ENCODE measurements at places on chromosomes 3 and 15.

DNA sequence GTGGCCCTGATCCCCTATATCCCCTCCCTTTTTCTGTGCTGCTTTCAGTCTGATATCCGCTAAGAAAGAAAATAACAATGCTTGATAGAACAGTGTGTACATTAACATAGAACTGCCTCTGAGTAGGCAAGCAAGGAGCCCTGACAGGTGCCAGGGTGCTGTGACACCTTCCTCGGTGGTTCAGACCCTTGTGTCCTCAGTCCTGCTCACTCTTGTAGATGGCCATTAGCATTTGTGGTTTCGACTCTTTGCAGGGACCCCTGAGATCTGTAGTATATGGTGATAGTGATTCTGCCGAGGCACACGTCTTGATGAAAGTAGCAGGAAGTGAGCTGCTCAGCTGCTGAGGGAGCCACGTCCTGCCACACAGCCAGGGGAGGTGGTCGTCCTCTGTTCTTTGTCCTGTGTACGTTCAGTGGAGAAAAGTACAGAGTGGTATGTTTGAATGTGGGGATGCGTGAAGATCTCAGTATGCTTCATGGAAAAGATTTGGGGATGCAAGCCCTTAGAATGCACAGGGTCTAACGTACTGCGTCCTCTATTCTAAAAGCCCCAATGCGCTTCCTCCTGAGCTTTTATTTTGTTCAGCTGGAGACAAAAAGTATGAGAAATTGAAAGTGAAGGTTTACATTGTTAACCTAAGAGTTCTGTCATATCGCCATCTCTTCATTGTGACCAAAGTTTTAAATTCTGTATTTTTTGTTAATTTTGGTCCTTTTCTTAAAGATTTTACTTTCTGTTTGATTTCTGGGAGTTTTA lies 35.4 kb downstream of the PXYLP1 start:
- no peak for DNase-seq

DNA sequence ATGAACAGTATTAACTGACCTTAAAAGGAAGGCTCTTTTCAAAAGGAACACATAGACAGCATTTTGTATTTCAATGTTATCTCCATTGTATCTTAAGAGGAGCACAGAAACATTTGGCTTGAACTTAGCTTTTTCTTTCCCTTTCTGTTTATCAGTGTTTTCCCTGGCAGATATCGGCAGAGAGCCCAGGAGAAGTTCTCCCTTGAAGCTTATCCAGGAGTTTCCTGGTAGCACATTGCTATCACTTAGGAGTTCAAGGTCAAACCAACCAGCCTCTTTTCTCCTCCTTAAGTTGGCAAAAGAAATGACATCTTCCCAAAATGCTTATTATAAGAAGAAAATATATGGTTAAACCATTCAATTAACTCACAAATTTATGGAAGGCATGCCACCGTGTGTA lies 344.6 kb upstream of the UBE2E2 start:
- no peak for DNase-seq

DNA sequence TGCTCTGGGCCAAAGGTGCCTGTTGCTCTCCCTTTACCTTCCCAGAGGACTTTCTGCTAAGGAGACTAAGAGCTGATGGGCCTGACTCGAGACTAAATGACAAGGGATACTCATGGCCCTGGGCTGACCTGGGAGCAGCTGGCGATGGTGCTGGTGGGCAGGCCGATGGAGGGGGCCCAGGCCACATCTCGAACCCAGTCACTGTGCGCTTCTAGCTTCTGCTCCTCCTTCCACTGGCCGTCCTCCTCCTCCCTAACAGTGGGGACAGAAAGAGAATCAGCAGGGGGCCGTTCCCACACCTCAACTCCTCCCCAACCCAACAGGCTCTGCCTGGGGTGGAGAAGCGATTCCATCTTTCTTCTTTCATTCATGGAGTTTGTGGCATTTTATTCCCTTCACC lies 12.2 kb upstream of the GHRL start:
- no peak for DNase-seq

DNA sequence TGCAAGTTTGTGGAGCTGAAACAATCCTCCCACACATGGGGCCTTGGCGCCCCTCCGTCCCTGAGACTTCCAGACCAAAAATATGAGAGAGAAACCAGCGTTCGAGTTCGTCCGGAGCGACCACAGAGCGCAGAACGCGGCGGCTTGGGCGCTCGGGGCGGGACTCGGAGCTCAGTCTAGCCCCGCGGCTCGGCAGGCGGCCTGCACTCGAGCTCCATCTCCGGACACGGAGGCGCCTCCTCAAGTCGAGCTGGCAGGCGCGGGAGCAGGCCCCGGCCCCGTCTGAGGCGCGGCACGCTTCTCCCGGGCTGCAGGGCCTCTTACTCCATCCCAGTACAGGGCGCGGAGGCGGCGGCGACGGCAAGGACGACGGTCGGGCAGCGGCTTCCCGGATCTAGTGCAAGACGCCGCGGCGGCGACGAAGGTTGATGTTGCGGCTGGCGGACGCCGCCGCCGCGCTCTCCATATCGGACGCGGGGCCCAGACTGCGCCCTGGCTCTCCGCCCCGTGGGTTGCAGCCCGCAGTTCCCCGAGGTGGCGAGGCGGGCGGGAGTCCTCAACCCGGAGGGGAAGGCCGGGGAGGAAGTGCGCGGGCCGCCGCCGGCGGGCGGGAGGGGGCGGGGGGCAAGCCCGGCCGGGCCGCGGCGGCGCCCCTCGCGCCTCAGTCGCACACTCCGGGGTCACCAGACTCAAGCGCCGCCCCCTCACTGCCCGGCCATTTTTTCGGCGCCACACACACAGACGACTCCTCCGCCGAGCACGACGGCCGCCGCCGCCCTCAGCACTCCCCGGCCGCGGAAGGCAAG lies 674 bp downstream of the MSL2 start:
- no peak for DNase-seq

GRCh38 chr15:81299156-81299555 lies 24.8 kb downstream of the STARD5 start:
- DNase-seq = no peak

- no peak for DNase-seq
These were observed 303.5 kb upstream of the GADL1 start for GRCh38 chr3:31197941-31198340.

- DNase-seq = no peak
These were observed 106.6 kb upstream of the IGSF10 start for GRCh38 chr3:151567477-151567876.

DNA sequence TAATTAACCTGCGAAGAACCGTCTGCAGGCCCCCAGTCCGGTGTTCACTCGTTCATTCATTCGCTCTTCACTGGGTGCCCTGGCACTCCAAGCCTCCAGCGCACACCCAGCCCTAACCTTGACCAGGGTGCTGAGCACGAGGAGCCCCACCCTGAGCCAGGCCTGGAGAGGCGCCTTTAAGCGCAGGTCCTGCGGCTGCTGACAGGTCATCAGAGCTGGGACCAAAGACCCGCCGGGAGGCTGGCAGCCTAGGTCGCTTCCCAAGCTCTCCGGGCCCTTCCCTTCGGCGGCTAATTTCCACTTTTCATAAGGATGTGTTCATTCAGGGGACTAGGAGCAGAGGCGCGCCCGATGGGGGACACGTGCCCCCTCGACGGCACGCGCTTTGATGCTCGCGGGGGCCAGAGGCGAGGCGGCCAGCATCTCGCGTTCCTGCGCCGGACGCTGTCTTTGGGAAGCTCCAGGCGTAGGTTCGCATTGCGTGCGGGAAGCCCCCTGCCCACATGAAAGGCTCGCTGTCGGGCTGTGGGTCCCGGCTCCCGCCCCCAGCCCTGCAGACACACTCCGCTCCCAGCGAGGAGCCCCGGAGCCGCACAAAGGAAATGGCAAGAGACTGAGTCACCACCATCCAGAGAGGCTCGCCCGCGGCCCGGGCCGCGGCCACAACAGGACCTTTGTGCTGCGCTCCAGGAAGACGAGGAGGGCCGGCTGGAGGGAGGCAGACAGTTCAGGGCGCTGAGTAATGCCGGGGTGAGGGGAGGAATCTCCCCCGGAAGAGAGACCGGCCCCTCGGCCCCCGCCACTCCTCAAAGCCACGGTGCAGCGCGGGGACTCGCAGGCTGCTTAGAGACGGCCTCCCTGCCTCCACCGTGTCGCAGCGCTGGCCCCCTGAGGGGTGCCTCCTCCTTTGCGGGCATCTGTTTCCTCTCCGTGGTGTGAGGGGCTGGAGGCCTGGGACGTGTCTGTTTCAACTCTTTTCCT lies 266.4 kb upstream of the HES1 start:
- DNase-seq = peak; percentile 69

DNA sequence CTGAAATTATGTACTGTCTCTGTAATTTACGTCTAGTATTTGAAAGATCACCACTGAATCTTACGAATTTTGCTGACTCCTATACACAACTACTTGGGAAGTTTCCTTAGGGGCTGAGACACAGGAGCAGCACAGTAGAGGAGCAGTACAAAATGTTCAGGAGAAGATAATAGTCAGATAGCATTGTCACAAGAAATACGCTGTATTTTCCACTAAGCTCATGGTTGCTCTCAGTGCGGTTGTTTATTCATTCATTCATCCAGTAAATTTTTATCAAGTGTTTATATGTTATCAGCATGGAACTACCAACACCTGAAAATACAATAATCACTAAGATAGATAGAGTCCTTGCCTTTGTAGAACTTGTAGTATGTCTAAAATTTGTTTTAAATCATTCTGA lies 34.5 kb downstream of the ALCAM start:
- DNase-seq = no peak

- peak; percentile 93 for DNase-seq
These were observed at the start of gene ATP6V1A for GRCh38 chr3:113746548-113747282. Gene ATP6V1A, plus strand, starts transcription at chr3:113747035. Its CDS starts 31,719 bp downstream, at chr3:113778754.

DNA sequence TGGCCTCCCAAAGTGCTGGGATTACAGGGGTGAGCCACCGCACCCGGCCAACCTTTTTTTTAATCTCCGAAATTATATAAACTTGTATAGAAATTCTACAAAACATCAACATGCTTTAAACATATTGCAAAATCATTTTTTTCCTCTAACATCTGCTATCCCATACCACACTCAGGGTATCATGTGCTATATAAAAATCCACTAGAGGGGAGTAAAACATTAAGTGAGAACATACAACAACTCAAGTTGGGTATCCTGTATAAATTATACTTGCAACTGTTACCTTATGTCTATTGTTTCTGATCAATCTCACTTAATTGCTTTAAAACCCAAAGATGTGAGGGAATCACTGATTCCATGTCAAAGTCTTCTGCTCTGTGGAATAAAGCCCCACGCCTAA lies 71.9 kb upstream of the FBN1 start:
- no peak for DNase-seq

DNA sequence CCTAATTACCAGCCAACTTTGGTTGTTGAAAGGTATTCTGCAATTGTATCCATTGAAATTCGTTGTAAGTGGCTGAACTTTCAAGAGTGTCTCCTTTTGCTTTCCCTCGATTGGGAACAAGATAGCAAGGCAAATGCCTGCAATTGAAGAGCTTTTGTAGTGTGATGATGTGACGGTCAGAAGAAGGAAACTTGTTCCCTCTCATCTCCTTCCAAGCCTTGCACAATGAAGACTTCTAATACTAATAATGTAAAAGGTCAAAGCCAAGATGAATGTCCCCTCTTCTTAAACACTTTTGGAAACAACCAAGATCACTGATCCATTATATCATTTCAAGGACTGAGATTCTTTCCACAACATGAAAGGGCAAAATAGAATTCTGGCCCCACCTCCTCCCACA lies 101.9 kb upstream of the LMCD1 start:
- DNase-seq = no peak

All from astrocyte of the cerebellum (primary cell).